ENCODE measurements at places on chromosomes 7 and 10.

DNA sequence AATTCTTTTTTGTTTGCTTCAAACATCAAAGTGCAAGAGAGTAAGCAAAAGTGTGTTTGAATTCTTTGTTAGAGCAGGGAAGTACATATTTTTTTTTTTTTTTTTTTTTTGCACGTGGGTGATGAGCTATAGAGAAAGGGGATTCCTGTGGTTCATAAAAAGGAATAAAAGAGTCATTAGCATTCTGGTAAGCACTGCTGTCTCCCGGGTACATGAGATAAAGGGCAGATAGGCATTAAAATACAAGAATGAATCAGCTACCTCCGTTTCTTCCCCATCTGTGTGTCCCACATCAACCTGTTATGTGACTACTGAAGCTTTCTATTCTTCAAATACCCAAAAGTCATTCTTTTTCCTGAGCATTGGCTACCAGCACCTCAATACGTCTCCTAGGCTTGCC lies 102.4 kb upstream of the SEMA3D start:
- DNase-seq: no peak

GRCh38 chr7:95609277-95609971 lies 13.1 kb upstream of the PDK4 start:
- peak; percentile 28 for DNase-seq

- no peak for DNase-seq
Observed at GRCh38 chr10:20839141-20839540, 58.0 kb downstream of the NEBL start.

- DNase-seq: no peak
Observed at GRCh38 chr10:100805543-100806355, 60.4 kb downstream of the PAX2 start.

- no peak for DNase-seq
Observed at GRCh38 chr10:2659660-2660209, 407.6 kb upstream of the PFKP start.

- peak; percentile 59 for DNase-seq
Observed at GRCh38 chr7:51244885-51245284, 71.7 kb downstream of the COBL start.

GRCh38 chr10:23037561-23037960 lies 57.8 kb upstream of the MSRB2 start:
- no peak for DNase-seq

- no peak for DNase-seq
Observed at GRCh38 chr7:35848725-35849124, 47.9 kb downstream of the SEPTIN7 start.

DNA sequence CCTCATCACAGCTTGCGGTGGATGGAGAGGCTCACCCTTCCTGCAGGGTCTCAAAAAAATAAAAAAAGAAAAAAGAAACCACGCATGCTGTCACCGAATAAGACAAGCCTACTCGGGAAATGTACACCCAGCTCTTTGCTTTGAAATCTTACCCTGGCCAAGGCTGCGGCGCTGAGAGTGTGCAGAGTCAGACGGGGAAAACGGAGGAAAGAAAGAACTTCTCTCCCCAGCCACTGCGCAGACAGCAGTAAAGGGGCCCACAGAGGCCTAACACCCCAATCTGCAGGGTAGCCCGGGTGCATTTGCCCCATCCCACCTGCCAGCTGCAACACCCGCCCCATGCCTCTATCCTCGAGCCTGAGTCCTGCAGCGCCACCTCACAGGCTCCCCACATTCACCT lies 14.8 kb downstream of the SLIT1 start:
- DNase-seq: no peak

GRCh38 chr7:104903044-104903443 lies 111.0 kb upstream of the KMT2E start:
- DNase-seq: no peak

DNA sequence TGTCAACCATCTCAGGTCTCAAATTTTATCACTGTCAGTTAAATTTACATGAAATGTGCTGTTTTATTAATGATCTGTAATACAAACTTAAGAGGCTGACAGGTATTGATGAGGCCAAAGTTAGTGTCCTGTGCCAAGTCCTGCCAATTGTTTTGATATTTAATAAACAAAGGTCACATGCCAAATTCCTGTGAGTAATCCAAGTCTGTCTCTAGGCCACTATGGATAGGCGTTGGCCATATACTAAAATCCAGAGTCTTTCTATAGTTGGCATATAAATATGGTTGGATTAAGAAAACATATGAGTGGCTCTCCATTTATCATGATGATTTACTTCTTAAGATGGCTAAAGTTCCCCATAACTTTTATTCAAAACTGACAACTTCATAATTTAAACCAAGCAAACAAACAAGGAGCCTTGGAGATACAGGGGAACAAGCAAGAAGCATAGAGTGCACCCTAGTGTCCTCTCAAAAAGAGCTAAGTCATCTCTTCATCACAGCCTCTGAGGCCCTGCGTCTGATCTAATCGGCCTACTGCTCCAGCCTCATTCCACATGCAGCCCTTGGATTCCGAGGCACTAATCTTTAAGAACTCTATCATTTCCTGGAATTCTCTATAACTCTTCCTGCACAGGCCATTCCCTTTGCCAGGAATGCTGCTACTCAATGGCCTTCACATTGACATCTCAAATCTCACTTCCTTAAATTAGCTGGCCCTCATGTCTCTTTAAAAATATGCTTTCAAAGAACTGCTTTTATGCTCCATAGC lies 32.7 kb upstream of the NRCAM start:
- DNase-seq: no peak

DNA sequence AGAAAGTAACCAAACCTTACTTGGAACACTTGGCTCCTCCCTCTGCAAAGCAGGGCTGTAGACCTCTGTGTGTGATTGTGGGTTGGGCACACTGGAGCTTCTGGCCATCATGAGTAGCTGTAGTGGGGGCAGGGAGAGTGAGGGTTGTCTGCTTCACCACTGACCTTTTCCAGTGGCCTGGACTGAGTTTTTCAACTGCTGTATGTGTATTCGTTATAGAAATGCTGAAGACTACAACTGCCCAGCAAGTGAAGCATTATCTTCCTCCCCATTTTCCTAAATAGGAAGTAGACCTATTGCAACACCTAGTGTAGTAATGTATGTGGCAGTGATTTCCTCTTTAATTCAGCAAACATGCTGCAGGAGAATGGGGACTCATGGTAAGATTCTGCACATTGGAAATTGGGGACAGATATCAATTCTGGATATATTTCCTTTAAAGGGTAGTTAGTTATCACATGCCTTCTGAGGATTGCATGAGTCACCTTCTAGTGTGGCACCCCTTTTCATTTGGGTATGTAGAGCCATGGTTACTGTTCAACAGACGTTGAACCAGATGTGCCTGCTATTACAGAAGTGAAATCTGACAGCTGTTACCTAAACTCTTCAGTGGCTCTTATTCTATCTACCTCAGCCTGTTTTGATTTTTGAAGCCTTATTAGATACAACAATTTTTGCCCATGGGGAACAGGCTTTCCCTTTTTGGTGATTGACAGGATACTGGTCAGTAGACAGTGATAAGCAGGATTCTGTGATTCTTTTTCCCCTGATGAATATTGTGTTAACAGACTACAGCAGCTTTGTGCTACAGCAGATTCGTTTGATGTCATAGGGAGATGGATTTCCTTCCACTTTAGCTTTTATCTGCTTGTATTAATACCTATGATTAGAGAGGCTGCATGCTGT lies 130.9 kb downstream of the SND1 start:
- peak; percentile 92 for DNase-seq

- no peak for DNase-seq
Observed at GRCh38 chr10:70943841-70944466, 55.6 kb upstream of the PCBD1 start.

DNA sequence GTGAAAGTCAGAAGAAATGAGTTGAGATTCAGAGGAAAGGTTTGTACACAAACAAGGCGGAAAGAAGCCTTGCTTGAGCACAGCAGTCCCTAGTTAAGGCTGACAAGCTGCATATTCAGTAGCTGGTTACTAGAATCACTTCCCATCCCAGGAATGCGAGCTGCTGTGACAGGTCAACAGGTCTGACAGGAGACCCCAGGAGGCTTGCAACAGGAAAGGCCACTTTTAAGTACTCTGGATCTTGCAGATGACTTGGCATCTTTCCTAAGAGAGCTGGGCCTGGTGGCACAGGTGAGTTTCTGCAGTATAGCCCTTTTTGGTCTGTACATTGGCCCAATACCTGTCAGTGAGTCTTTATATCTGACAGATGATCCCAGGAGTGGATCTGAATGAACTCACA lies 35.7 kb upstream of the UNC5B start:
- no peak for DNase-seq

GRCh38 chr10:114821915-114822443 lies 399 bp downstream of the FHIP2A start:
- DNase-seq: peak; percentile 38

- DNase-seq: no peak
Observed at GRCh38 chr7:100752994-100753393, 19.6 kb downstream of the ZAN start.

DNA sequence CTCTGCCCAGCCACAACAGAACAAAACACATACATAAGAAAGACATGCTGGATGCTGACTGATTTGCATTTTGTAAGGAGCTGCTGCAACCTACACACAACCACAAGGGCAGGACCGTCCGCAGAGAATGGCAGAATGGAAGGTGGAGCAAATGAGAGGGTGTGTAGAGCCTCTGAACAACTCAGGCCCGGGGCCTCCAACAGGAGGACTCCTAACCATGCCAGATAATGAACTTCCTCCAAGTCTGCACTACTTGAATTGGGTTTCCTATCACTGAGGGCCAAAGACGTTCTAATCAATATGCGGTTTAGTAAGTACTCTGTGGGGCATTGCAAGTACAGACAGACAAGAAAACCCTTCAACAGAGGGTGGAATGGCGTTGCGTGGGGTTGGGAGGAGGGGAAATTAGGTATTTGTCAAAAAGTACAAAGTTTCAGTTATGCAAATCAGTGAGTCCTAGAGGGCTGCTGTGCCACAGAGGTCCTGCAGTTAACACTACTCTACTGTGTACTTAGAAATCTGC lies 14.6 kb downstream of the VOPP1 start:
- no peak for DNase-seq

DNA sequence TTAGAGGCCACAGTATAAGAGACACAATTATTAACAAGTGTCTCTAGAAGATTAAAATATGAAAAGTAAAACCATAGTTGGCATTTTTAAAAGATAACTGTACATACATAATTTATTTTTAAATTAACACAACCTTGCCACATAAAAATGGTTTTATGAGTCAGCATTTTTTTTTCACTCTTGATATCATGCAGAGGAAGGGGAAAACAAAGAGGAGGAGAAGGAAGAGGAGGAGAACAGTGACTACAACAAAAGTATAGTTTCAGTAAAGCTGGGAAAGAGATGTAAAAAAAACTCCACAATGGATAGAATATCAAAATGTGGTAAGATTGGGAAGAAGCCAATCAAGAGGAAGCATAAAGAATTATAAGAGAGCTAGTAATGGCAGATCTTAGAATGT lies 34.0 kb downstream of the CH25H start:
- DNase-seq: no peak

GRCh38 chr10:33623669-33624068 lies 289.2 kb upstream of the NRP1 start:
- DNase-seq: peak; percentile 34
